Psoas muscle (tissue), 8 donors: ENCODE measurements at places on chromosomes 12 and 14. TPM values are rescaled to one million over a fixed set of nuclear protein-coding genes. Genes with fewer than 3 reads are reported as not detected.

LPAR5 gene
- polyA plus RNA-seq, result 0.05 TPM

AQP2 gene
- polyA plus RNA-seq, result not detected

- no peak for DNase-seq
Observed at GRCh38 chr12:20342111-20342510, 26.2 kb upstream of the PDE3A start.

GRCh38 chr14:102140750-102141145 lies 1.1 kb downstream of the WDR20 start:
- DNase-seq, result no peak

GRCh38 chr14:70882776-70883492 lies 24.3 kb upstream of the PCNX1 start:
- no peak for DNase-seq

DNA sequence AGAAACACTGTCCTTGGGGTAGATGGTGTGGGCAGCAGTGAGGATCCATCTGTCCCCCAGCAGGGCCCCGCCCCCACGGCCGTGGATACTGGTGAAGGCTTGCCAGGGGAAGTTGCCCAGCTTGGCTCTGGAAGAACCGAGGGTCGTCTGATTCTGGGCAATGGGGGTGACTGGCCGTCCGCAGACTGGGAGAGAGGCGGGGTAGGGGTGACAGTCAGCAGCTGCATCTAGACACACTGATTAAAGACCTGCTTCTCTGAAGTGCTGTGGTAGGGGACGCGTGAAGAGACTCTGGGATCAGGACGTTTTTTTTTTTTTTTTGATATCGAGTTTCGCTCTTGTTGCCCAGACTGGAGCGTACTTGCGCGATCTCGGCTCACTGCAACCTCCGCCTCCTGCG lies 4.7 kb upstream of the C1R start:
- DNase-seq, result no peak

DNA sequence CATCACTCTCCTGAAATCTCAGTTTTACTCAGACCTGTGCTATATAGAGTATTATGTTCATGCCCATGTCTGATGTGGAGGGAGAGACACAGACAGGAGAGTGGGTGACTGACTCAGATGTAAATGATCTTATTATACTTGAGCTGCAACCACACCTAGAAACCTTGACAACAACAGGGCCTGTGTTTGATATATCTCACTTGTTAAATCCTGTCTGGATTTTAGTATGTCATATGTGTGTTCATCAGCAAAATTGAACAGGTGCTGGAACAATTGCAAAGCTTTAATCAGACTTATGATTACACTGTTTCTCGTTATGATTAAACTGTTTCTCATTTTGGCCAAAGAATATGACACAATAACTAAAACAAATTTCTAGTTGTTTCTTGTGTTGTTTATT lies 37.7 kb downstream of the DIP2B start:
- no peak for DNase-seq

- DNase-seq, result no peak
Observed at GRCh38 chr14:94588311-94588710, 7.1 kb downstream of the SERPINA5 start.

CPNE6 gene
- polyA plus RNA-seq, result not detected

- peak; percentile 44 for DNase-seq
Observed at GRCh38 chr14:21382886-21383847, 652 bp downstream of the SUPT16H start.

P2RX2 gene
- not detected for polyA plus RNA-seq

GRCh38 chr14:92965281-92965680 lies 42.3 kb downstream of the CHGA start:
- no peak for DNase-seq

ZFHX2 gene
- polyA plus RNA-seq, result 0.11 TPM

DNA sequence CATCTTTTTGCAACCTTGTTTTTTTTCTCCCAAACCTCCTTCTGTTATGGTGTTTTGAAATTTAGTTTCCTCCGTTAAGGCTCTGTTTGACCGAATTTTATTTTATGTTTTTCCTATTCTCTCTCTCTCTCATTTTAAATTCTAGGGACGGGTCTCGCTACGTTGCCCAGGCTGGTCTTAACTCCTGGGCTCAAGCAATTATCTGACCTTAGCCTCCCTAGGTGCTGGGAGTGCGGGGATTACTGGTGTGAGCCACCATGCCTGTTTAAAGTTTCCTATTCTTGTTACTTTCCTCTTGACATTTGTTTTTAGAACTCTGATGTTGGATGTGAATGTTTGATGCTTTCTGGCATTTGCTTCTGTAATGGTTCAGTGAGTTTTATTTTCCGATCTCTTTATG lies 1.0 kb downstream of the ZC3H14 start:
- DNase-seq, result no peak

SERPINA3 gene
- 186 TPM for polyA plus RNA-seq

- no peak for DNase-seq
Observed at GRCh38 chr12:54831631-54832030, 22.7 kb upstream of the MUCL1 start.

DNA sequence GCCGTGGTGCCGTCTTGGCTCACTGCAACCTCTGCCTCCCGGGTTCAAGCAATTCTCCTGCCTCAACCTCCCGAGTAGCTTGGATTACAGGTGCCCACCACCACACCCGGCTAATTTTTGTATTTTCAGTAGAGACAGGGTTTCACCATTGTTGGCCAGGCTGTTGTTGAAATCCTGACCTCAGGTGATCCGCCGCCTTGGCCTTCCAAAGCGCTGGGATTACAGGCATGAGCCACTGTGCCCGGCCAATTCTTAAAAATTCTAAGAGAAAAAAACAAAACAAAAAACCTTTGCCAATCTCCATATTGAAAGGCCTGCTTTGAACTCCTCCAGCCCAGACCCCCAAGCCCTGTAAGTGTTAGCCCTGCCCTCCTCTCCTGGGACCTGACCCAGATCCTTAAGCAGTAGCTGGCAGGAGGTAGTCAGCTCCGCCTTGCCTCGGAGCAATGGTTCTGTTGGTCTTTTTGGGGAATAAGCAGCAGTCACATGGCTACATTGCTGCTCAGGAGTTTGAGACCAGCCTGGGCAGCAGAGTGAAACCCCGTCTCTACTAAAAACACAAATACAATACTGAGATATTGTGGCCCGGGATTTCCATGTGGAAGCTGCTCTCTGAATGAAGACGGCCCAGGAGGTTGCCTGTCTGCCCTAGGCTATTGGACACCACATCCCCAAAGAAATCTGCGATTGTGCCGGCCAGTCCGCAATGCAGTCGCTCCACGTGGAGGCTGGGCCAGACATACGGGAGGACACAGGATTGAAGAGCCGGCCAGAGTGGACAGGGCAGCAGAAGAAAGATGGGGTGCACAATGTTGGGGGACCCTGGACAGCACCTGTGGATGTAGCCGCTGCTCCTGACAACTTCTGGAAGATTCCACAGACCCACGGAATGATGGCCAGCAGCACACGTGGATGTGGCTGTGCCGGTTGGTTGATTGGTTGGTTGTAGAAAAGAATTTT lies 28.8 kb upstream of the BEGAIN start:
- DNase-seq, result no peak

GRCh38 chr12:15515010-15515409 lies 192.7 kb downstream of the PTPRO start:
- no peak for DNase-seq

DNA sequence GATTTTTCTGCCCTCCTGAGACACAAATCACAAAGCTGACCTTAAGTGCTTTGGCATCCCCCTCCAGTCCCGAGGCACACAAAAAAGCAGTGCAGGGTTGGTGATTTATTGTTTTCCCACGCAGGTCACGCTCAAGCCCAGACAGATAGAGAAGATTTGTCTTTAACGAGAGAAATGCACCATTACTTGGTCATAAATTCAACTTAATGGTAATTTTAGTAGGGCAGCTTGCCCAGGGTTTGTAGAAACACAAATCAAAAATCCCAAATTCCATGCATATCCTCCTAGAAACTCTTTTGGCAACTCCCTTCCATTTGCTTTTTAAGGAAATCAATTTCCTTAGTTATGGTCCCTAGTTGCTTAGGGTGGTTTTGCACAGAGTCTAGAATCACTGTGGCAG lies 132.6 kb downstream of the IGF1 start:
- no peak for DNase-seq
